ENCODE measurements at places on chromosomes 7 and 10.

DNA sequence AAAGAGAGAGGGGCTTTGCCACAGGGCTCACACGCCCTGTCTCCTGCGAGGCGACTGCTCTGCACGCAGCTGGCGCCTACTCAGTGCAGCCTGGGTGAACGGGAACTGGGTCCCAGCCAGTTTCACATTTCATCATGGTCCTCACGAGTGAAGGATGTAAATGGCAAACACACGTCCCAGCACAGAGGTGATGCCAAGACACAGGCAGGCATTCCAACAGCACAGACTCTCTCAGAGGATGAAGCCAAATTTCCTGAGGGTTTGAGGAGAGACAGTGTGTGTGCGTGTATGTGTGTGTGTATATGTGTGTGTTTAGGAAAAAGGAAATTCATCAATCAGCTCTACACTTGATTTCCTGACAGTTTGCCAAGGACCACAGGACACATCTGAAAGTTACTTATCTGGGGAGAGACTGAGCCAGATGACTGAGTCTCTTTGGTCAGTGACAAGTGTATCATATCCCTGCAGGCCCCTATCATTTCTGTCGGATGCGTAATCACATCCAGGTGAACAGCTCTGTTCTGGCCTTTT is 53.9 kb downstream of the CHST15 start:
- DNase-seq: no peak

GRCh38 chr7:46450425-46450824 is 529.4 kb upstream of the IGFBP3 start:
- DNase-seq: peak; percentile 59

DNA sequence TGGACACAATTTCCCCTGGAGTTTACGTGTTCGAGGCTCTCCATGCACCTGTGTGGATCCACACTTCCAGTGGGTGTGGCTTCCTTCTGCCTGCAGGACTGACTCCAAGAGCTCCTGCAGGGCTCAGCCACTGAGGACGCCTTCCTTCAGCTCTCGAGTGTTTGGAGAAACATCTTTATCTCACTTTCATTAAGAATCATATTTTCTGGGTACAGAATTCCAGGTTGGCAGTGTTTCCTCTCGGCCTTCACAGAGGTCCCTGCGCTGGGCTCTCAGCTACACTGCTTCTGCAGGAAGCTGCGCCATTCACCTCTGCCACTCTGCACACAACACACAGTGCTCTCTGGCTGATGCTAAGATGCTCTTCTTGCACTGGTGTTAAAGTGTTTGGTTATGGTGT is 69.9 kb upstream of the NKX6-2 start:
- no peak for DNase-seq

DNA sequence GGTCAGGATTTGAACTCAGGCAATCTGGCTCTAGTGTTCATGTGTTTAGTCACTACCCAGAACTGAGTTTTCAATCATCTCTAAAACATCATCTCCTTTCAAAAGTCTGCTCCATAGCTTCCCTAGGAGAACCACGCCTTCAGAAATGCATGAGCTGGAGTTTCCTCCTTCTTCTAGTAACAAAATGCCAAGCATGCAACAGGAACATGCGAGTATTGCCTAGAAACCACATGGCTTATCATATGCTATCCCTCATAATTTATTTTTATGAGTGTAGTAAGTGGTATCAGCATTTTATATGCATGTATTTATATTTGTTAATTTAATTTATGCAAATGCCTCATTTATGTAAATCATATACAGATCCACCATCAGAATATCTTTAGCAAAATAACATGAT is 170.9 kb downstream of the RAB11FIP2 start:
- DNase-seq: no peak

GRCh38 chr7:72924386-72924732 is 536 bp upstream of the POM121 start:
- peak; percentile 28 for DNase-seq

DNA sequence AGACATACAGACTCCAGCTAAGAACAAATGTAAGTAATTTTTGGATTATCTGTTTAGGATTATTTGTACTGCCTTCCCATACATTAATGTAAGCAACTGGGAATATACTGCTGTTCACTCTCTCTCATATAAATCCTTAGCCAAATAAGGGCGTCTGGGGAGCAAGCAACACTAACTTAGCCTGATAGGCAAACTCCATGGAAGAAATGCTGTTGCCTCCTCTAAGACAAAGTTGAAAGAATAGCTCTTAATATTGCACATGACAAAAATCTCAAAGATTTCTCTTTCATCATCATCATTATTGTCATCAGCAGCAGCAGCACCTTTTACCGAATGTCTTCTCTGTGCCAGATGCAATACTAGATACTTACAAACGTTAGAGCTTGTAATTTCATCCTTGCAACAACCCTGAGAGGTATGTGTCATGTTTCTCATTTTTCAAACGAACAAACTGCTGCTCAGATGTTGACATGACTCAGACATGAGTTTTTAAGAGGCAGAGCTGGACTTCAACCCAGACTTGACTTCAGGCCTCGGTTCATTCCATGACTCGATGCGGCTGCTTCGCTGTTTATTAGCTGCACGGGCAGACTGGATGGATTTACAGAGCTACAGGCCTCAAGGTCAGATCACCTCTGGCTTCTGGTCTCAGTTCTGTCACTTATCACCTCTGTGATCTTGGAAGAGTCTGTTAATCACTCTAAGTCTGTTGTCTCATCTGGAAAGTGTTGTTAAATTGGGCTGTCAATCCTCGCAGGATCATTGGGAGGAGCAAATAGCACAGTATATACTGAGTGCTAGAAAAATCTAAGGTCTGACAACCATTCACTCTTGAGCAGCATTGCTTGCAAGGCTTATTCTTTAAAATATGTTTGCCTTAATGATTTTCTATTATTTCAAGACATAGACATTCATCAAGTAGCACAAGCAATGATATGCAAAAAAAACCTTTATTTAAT is 126.3 kb upstream of the CELF2 start:
- no peak for DNase-seq

GRCh38 chr7:41709621-41710020 is 6.7 kb upstream of the INHBA start:
- DNase-seq: no peak

- no peak for DNase-seq
Observed at GRCh38 chr7:144830024-144830785, 5.6 kb downstream of the TPK1 start.

DNA sequence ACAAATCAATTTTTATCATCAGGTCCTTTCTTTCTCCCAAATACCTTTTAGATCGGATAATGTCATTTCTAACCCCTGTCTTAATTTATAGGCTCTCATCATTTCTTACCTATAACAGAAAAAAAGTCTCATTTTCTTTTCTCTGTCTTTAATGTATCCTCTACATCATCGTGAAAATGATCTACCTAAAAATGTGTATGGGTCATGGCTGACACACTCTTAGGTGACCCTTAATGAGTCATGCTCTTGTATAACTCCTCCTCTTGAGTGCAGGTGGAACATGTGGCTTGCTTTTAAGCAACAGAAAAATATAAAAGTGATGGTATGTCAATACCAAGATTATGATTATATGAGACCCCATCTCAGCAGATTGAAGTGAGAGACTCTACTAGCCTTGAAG is 139.4 kb downstream of the SEMA3C start:
- DNase-seq: no peak

DNA sequence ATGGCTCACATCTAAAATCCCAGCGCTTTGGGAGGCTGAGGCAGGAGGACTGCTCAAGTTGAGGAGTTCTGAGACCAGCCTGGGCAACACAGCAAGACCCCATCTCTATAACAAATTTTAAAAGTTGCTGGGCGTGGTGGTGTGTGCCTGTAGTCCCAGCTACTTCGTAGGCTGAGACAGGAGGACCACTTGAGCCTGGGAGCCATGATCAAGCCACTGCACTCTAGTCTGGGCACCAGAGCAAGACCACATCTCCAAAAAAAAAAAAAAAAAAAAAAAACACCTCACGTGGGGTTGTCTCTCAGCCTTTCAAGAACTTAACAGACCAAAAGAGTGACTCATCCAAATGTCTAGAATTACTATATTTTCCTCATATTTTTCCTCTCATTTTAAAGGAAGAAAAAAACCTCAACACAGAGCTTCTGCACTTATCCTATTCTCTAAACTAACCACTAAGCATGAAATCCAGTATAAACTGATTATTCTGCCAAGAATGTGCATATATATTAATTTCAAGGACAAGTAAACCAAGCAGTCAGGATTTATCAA is 46.3 kb downstream of the CUL2 start:
- DNase-seq: no peak

DNA sequence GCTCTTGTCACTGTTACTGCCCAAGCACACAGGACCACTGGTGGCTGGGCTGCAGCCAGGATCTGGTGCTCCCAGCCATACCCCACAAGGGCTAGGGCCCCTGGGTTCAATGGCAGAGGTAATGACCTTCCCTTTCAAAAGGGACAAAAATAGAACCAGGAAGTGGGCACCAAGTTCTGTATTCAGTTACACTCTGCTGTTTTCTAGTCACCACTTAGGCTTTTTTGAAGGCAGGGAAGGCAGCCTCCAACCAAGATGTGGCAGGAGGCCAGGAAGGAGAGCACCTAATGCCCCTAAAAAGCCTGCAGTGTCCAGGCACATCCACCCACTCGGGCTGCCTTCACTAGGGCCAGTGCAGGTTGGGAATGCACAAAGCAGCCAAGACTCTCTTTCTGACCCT is 47.8 kb downstream of the NOD1 start:
- DNase-seq: no peak

GRCh38 chr10:20953120-20953519 is 56.0 kb upstream of the NEBL start:
- DNase-seq: no peak

- no peak for DNase-seq
Observed at GRCh38 chr10:82144153-82144552, 269.2 kb downstream of the NRG3 start.

DNA sequence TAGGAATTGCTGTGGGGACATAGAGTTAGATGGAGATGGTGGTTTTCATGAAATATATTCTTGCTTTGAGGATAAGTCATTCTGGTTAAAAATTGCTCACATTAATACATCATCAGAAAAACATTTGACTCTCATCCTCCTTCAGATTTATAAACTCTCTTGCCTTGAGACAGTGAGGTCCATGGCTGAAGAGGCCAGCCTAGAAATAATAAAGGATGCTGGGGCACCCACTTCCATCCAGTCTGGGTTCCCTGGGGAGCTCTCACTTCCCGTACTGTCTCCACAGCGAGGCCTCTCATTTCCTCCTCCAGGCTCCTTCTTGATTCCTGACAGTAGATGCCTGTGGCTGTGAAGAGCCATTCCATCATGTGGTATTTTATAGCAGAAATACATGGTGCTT is 73.3 kb upstream of the PRKG1 start:
- no peak for DNase-seq

DNA sequence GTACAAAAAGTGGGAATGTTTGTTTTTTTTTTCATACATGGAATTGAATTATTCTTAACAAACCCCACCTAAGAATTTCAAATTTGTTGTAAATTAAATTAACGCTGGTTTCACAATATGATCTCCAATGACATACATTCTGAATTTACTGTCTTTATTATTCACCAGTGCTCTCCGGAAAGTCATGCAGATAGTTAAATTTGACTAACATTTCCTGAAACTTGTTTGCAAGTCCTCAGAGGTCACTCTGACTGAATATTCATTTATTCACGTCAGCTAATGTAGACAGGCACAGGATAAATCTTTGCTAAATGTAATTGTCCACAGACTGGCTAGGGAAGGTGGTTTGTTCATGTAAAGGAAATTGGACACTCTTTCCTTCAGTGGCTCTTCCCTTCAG is 730.4 kb downstream of the PHTF2 start:
- no peak for DNase-seq

GRCh38 chr10:132538031-132538789 is 623 bp downstream of the INPP5A start:
- no peak for DNase-seq

GRCh38 chr10:71807557-71808510 is 34.5 kb upstream of the VSIR start:
- no peak for DNase-seq

- DNase-seq: no peak
Observed at GRCh38 chr7:99992330-99993038, 16.7 kb upstream of the AZGP1 start.

DNA sequence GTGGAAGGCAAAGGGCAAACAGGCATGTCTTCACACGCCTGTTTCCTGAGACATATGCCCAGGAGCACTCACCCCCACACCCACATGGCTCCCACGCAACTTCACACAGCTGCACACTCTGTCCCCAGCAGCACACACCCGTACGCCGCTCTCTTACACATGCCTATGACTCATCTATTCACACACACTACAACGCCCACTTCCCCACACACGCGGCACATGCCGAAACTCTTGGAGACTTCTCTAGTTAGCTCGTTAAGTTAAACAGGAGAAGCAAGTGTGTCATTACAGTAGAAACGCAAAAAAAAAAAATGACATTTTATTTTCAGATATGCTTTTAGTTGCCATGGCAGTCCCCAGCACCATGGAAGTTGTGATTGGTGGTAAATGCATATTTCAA is 6.7 kb downstream of the CALN1 start:
- no peak for DNase-seq

GRCh38 chr7:85554236-85555178 is 367.7 kb upstream of the SEMA3D start:
- peak; percentile 70 for DNase-seq

DNA sequence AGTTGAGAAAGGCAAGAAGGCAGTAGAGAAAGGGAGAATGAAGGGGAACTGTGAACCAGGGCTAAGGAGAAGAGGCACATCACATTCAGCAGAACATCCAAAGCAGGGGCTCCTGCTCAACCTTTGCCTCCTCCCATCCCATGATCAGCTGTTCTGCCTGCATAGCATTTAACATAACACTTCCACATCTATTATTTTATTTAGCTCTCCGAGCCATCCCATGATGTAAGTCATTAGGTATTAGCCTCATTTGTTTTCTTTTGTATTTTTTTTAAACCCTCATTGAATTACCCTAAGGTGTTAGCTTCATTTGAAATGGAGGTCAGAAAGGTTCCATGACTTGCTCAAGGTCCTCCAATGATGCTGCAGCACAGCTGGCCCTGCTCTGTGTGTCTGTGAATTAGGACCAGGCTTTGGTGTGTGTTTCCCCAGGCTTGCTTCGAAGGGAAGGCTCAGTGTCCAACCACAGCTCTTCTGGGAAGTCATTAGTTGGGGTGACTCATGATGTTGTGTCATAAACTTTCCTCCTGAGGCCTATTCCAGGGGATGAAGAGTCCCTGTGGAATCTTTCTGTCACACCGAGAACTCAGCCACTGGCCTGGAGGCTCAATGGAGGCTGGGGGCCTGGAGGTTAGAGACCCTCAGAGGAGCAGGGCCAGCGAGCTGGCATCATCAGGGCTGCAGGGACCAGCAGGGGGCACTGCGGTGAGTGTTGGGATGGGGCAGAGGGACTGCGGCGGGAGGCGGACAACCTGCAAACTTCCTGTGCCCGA is 16.5 kb downstream of the NPFFR1 start:
- no peak for DNase-seq
